ENCODE measurements at places on chromosomes 12 and 14.

DNA sequence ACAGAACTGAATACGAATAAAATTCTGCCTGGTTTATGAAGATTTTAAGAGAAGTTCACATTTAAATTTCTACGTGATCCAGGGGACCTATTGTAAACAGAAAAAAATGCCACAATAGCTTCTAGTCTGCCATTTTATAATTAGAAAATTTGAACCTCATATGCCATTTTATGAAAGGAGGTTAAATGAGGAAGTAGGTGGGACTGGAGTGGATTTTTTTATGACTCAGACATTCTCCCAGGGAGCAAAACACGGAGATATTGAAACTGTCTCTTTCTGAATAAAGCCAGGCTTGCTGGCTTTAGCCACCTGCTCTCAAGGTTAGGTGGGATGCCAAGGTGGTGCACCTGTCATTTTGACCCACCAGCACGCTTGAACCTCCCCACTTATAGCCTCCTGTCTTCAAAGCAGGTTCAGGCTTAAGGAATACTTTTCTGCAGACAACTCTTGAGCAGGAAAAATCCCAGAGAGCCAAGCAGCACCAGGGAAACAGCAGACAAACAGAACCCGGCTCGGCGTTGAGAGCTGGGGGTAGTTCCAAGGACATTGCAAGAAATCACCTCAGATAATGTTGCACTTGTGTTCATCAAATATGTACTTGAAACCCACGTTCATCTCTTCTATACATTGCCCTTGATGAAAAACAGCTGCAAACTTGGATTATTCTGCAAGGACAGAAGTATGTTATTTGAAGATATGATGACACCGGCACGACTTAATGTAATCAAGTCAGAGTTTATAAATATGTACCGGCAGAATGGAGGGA, 203.7 kb downstream of the PPM1H start:
- no peak for DNase-seq

- no peak for DNase-seq
Observed at GRCh38 chr12:88579161-88579517, 1.1 kb downstream of the KITLG start.

DNA sequence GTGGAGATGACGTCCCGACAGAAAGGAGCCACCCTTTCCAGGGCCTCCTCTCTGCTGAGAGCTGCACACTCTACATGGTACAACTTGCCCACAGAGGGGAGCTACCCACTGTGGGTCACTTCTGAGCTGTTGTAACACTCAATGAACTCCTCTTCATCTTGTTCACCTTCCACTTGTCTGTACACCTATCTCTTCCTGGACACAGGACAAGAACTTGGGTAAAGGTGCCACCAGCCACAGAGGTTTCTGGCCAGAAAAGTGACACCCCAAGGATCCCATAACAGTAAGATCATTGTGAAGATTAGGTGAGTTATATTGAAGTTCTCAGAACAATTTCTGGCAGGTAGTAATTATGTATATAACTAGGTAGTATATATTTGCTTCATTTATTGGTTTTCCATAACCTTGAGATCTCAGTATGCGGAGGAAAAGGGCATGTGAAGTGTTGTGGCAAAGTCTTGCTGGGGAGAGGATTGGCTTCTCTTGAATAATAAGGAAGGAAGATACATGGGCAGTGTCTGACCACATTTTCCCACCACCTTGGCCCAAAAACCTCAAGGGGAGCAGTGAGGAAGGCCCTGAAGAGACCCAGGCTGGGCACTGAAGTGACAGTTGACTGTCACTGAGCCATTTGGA, 34.2 kb downstream of the KRT76 start:
- DNase-seq = no peak

DNA sequence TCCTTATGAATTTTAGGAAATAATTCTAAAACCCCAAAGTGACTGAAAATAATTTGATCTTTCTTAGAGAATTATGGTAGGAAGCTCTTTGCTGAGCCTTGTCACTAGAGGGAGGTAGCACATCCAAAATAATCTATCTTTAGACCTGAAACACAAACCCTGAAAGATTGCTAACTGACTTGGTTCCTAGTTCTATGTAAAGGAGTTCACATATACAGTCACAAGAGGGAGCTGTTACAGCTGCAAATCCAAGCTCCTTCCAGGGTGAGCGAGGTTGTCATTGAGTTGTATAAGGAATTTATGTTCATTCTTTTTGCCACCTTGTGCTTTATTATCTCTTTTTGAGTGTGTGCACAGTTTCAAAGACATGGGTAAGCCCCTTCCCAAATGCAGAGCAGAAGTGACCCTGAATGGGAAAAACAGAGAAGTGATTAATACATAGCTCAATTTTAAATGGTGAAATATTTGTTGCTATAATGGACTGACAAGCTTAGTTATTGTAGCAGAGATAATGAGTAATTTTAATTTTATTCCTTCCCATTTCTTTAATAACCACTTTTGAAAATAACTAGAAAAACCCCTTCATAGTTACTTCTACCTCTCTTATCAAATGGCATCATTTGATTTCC, 387.9 kb downstream of the DAD1 start:
- no peak for DNase-seq

DNA sequence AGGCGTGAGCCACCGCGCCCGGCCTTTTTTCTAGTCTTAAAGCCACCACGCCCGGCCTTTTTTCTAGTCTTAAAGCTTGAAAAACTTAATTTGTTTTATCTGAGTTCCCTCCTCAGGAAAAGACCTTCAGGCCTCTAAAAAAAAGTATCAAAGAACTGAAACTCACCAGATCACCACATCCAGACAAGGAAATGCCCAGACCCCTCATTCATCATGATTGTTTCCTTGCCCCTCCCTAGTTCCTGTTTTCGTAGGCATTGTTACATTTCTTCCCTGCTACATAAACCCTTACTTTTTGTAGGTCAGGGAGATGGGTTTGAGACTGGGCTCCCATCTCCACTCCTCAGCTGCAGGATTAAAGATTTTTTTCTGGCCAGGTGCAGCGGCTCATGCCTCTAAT, 21.1 kb upstream of the VWF start:
- no peak for DNase-seq

- peak; percentile 37 for DNase-seq
Observed at GRCh38 chr12:13534645-13535398, 338.3 kb downstream of the EMP1 start.

DNA sequence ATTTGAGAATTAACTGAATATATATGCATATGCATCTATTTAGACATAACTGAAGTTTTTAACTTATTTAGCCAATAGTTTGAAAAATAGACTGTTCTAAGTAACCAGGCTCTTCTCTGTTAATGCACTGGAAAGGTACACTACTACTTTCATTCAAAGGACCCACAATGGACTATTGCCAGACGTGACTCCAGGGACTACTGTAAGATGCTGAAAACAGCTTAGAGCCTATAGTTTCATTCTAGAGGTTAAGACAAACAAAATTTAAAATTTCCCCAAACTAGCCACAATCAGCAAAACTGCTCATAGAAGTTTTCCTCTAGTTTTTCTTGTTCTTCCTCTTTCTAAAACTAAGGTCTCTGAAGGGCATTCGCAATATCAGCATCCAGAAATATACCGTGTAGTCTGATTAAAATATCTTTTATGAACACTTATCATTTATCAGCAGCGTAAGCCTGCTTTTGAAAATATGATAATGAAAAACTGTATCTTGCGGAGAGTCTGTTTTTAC, 10.4 kb downstream of the APPL2 start:
- DNase-seq = no peak

DNA sequence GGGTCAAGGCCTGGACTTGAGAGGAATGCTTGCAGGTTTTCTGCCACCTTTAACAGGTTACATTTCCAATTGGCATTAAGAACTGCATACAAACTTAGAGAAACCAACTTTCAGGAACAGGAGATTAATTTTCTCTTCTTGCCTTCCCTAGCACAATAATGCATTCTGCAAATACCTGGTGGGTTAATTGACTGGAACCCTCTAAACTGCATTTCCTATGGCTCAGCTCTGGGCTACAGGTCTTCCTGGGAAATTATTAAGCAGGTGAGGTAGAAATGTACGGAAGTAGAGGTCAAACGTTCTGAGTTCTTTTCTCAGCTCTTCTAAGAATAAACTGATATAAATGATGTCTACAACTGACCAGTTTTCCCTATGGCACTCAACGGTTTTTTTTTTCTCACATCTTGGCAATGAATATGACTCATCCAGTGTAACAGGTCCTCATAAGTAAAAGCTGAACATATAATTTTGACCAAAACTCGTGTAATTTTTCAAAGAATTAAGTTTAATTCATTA, 144.9 kb upstream of the PELI2 start:
- no peak for DNase-seq

- DNase-seq = no peak
Observed at GRCh38 chr12:9075138-9075535, 40.6 kb downstream of the A2M start.

DNA sequence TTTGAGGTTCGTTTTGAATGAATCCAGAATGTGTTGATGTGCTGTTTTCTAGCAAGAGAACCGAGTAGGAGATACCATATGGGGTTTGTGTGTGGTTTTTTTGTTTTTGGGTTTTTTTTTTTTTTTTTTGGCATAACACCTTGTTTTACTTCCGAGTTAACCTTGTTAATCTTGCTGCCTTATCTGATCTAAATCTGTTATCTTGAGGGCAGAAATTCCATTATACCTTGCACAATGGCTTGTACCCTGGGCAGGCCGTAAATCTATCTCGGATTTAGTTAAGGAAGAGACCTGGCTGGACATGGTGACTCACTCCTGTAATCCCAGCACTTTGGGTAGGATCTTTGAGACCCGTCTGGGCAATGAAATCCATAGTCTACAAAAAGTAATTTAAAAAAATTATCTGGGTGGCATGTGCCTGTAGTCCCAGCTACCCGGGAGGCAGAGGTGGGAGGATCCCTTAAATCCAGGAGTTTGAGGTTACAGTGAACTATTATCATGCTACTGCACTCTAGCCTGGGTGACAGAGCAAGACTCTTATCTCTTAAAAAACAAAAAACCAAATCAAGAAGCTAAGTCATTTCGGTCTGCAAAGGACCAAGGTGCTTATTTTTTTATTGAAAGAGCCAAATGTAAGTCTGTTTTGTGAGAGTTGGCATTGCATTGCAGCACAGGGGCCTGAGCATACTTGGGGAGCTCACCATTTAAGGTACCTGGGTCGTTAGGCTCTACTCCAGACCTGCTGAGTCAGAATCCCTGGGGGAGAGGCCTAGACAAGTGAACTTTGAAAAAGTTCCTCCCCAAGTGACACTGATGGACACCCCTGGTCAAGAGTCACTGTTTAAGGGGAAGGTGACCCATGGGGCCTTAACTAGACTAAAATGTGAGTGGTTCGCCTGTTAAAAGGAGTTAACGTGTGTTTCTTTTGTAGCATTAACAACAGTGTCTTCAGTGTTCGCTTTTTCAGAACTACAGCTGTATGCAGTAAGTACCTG, 6.7 kb downstream of the DLST start:
- no peak for DNase-seq

GRCh38 chr14:85079842-85080730, 449.9 kb upstream of the FLRT2 start:
- DNase-seq = no peak

DNA sequence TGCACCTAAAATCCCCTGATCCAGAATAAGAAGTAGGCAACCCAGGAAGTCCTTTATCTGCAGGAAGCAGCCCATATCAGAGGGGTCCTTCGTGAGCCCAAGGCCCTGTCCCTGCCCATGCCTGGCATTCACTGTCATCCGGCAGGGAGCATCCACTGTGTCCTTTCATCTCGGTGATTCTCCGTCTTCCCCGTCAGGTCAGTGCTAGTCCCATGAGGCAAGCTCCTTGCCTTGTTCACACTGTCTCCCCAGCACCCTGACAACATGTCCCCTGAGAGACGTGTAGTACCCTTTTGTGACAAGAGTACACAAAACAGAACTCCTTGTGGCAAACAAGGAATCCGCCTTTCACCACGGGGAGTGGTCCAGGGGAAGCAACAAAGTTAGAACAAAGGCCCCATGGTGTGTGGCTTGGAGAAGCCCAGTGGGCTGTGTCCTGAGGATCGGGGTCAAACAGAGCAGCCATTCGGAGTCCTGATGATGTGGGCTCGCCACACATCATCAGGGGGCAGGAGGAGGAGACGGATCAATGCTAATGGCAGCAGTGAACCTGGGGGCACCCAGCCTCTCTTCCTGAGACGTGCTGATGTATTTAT, 112.1 kb downstream of the DICER1 start:
- no peak for DNase-seq

DNA sequence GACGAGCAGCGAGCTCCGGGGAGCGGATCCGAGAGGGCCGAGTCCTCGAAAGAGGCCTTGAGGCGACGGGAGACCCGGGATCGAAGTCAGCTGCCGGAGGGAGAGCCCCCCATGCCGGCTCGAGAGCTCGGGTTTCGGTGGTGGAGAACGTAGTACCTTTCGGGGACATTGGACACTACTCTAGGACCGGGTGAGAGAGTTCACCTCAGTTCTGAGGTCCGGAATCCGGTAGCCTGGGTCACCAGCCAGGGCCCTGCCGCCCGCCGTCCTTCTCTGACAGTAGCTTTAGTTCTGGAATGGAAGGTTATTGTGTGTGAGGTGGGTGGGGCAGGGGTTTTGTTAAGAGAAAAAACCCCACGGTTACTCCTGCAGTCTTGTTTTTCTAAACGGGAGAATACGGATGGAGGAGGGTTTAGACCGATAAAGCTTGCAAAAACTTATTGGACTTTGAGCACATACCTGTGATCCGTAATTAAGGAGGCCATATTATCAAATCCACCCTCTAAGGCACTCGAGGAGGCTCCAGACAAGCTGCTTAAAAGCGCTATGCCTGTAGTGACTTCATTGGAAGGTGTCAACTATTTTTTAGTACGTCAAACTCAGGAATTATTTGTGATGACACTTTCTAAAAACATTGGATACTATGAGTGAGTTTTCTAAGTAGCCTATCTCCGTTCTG, 765 bp downstream of the SCYL2 start:
- no peak for DNase-seq

DNA sequence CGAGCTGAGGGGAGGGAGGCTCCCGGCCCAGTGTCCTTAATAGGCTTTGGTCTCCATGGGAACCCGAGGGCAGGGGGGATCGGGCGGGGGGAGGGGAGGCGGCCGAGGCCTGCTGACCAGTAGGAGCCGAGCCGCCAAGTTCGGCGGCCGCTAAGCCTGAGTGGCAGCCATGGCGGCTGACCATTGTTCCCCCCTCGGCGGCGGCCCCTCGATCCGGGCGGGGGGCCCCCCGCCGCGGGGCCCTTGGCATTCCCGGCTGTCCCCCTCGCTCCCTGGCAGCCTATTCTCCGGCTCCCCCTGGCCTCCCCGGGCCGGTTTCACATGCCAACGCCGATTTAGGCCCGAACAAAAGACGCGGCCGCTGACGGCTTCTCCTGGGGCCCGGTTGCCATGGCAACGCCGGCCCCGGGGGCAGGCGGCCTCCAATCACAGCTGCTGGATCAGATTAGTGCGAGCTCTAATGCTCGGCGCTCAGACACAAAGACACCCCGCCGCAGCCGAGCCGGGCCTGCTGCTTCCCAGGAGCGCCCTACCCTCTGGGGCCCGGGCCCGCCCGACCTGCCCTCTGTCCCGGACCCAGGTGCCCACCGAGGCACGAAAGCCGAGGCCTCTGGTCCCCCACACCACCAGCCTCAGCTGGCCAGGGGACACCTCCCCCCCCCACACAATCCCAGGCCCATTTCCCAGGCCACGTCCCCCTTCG, 7.3 kb downstream of the MSI1 start:
- no peak for DNase-seq

GRCh38 chr12:58537278-58537677, 383.0 kb downstream of the LRIG3 start:
- DNase-seq = no peak

Measured in stimulated activated CD4-positive, alpha-beta T cell treated with anti-CD3 and anti-CD28 coated beads, TNF-alpha, amount 100 ng/mL, for 24 hours (primary cell).